ENCODE measurements at places on chromosomes 13 and 19.
A peak's percentile ranks its signal among the peaks of the same experiment; 100 is the strongest.

GRCh38 chr13:93660391-93661063, 433.9 kb downstream of the GPC6 start:
- DNase-seq, result no peak

- DNase-seq, result peak; percentile 55
These were observed 61.6 kb upstream of the MED4 start for GRCh38 chr13:48156466-48156865.

GRCh38 chr13:30165796-30166195, 141.6 kb downstream of the KATNAL1 start:
- DNase-seq, result no peak

GRCh38 chr13:66513728-66514127, 716.4 kb downstream of the PCDH9 start:
- no peak for DNase-seq

GRCh38 chr19:15555021-15555420, 46.7 kb downstream of the CYP4F22 start:
- no peak for DNase-seq

- no peak for DNase-seq
These were observed 72.4 kb upstream of the RGCC start for GRCh38 chr13:41384749-41385503.

DNA sequence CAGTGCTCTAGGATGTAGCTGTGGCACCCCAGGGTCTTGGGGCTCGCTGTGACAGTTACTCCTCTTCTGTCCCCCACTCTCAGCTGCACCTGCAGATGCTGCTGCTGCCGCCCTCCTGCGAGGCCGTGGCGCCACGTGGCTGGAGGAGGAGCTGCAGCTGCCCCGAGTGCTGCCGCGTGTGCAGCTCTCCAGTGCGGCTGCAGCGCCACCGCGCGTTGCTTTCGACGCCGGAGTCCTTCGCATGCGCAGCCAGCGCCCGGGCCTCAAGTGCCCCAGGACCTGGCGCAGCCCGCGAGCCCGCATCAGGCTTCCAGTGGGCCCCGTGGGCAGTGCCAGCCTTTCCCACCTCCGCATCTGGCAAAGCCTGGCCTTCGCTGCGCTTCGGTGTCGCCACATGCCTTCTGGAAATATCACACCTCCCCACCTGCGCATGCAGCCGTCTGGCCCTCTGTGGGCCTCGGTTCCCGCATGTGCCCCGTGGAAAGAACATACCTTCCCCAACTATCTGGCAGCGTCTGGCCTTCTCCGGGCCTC, 692 bp upstream of the ZNF580 start:
- peak; percentile 73 for DNase-seq

DNA sequence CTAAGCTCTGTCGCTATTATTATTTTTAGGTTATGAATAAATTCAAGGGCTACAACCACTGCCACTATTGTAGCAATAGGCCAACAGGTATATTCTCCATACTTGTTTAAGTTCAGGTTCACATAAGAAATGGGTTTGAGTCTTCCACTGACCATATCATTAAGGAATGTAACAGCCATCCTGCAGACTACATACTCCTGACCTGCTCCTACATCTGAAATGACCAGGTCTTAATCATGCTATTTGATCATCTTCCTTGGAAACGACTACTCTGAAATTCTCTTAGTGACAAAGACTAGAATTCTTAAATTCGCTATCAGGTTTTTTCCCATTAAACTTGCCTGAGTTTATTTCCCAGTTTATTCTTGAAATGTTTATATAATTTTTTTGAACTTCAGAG, 66.8 kb downstream of the IPO5 start:
- DNase-seq, result no peak

GRCh38 chr19:55115446-55116065, 1.9 kb downstream of the PPP1R12C start:
- no peak for DNase-seq

- DNase-seq, result no peak
These were observed 30.6 kb downstream of the FGF9 start for GRCh38 chr13:21701460-21701859.

GRCh38 chr19:19176950-19177349, 6.9 kb upstream of the MEF2B start:
- DNase-seq, result no peak

DNA sequence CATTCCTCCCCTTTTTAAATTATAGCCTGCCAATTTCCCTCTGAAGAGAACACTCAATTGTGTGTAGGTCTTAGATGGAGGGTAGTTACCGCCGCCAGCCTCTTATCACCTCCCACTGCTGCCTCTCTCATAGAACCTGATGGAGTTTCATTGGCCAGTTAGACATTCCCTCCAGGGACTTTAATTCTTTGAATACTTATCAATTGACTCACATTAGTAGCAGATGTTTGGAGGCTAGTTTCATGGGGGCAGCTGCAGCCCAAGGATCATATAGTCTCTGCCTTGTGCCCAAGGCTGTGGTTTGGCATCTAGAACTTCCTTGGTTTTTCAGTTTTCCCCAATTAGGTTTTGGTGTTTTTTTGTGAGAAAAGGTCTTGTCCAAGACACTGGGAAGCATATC, 318.9 kb upstream of the HTR2A start:
- DNase-seq, result no peak

GRCh38 chr13:79456656-79457365, 24.1 kb upstream of the NDFIP2 start:
- DNase-seq, result no peak

- no peak for DNase-seq
These were observed 353.4 kb downstream of the OLFM4 start for GRCh38 chr13:53382008-53382407.

- DNase-seq, result no peak
These were observed 3.7 kb downstream of the TNFSF9 start for GRCh38 chr19:6534451-6535093.

- DNase-seq, result no peak
These were observed 1.9 kb upstream of the TCF3 start for GRCh38 chr19:1654178-1654792.

- peak; percentile 75 for DNase-seq
These were observed 14.6 kb downstream of the FAM187B start for GRCh38 chr19:35213663-35214632.

- DNase-seq, result no peak
These were observed 8.1 kb upstream of the C5AR2 start for GRCh38 chr19:47323872-47324271.

DNA sequence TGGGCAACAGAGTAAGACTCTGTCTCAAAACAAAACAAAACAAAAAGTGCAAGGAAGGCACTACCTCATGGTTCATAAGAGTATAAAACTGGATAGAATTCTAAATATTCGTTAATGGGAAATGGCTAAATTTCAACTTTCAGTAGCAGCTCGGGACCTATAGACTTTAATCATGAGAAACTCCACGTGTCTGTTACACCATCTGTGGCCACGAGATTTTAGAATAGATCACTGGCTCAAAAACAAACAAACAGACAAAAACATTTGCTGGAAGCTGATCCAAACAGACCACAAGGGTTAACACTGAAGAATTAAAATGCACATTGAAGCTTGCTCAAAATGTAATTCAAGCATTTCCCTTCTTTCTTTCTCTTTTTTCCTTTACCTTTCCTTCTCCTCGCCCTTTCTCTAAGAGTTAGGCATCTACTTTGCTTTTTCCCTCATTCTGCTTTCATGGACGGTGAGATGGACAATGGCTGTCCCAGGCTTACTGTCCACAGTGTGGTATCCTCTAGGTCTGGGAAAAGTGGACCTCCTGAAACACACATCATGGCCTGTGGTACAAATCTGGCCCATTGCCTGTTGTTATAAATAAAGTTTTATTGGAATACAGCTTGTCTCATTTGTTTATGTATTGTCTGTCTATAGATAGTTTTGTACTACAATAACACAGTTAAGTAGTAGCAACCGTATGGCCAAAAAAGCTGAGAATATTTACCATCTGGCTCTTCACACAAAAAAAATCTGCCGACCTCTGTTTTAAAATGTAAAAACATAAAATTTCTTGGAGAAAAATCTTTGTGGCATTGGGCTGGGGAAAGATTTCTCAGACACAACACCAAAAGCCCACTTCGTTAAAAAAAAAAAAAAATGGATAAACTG, 10.3 kb downstream of the ELAVL1 start:
- DNase-seq, result no peak

DNA sequence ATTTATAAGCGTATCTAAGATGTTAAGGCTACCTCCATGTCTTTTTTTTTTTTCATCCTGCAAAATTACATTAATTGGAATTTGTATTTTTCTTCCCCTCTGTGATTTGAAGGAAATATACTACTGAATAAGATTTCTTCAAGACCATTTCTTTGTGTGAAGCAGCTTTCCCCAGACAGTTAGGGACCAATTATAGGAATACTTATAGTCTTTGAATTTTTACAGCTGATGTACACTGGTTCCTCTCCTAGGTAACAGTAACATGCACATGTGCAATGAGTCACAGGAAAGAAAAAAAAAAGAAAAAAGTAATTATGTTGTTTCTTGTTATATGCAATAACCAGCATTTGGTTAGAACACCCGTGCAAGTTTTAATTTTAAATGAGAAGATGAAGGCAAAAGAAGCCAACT, 82.0 kb downstream of the PCDH9 start:
- DNase-seq, result no peak

GRCh38 chr19:38045554-38046253, 138.7 kb downstream of the SIPA1L3 start:
- DNase-seq, result no peak

- no peak for DNase-seq
These were observed 13.1 kb downstream of the EPS15L1 start for GRCh38 chr19:16458391-16459341.

GRCh38 chr13:111953546-111954178, 113.3 kb upstream of the SOX1 start:
- DNase-seq, result no peak

DNA sequence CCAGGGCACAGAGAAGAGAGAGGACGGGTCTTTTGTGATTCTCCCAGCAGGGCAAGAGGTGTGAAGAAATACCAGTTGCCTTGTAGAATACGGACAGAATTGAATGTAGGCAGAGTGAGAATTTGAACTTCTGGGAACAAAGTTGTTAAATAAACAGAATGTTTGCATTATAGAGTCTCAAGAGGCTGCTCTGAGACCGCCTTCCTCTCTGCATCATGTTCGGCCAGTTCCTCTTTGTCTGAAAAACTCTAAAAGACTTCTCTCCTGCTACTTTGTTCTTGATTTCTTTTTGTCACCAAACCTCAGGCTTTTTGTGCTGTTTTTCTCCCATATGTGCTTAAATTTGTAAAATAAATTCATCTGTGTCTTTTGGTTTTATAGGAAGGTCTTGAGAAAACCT, 256.4 kb downstream of the DLEU7 start:
- no peak for DNase-seq

- no peak for DNase-seq
These were observed 2.0 kb upstream of the MAB21L1 start for GRCh38 chr13:35478271-35479037.

DNA sequence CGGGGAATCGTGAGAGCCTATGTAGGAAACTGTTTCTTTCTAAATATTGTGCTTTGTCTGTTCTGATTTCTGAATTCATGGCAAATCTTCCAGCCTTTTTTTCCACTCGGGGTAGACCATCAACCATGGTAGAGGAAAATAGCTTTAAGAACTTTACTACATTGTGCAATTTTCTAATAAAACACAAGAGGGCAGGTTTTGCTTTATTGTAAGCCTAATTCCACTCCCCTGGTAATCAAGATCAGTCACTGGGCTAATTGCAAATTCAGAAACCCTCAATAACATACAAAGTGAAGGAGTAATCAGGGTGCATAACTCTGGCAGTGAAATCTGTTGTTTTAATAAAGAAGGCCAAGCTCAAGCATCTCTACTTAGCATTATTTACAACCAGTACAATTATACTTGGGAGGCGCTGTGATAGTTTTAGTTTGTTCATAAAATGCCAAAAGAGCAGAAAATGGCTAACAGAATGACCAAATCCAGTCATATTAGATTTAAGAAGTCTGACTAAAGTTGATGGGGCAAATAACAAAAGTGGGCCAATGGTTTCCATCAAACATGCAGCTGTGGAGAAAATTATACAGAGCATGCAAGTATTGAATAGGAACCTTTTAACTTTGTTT, 43.8 kb downstream of the DCT start:
- DNase-seq, result no peak

DNA sequence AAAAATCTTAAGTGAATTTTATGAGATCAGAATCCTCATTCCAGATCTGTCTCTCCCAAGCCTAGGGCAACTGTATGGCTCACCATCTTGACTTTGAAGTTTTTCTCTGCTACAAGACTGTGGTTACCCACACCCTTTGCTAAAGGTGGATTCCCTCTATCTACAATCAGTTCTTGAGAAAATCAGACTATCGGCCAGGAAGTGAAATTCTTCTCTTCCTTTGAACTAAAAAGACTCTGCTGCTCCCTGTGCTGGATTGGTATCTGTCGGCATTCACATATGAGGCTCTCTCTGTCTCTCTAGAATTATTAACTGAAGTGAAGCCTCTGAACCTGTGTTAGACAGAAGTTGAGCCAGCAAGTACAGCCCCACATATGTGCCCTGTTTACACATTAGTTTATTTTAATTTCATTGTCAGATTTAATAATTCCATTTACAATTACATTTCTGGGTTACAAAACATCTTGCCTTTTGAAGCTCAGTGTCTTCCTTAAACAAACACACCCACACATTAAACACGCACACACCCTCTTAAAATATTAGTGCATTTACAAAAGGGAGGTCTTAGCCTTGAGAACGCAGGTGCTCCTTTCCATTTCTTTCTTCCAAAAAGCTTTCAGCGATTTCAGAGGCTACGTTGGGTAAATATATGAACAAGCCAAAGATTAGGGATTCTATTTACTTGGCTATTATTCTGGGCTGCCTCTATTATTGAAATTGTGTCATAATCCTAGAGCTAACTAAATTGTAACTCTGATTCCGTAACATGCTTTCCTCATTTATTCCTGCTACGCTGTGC, 145.7 kb downstream of the MIPEP start:
- DNase-seq, result no peak

DNA sequence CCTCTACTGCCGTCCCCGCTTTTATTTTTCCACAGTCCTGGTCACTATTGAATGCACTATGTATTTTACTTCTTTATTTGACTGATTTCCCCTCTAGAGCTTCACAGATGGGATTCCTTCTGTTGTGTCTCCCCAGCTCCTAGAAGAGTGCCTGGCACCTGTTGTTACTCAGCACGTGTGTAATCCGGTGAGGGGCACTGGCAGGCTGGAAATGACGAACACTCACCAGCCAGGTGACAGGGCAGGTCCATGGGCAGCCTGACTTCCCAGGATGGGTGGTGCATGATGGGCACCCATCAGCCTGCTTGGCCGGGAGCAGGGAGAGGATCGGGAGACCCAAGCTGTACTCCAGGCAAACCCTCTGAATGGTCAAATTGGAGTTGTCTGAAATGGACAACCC, 67.2 kb downstream of the CEBPG start:
- DNase-seq, result no peak

DNA sequence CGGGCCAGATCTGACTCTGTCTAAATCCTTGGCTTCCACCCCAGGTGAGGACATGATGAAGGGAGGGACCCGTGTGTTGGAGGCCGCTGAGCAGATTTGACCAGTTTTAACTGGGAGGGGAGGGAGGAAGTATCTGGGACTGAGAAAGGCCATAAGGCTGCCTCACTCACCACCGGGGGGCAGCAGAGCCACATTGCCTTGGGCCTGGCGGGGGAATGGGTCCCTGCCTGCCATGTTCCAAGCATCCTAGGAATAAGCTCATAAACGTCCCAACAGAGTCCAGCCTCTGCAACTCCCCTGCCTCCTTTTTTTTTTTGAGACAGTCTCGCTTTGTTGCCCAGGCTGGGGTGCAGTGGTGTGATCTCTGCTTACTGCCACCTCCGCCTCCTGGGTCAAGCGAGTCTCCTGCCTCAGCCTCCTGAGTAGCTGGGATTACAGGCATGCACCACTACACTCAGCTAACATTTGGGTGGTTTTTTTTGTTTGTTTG, 15.5 kb downstream of the MAST3 start:
- peak; percentile 59 for DNase-seq

- no peak for DNase-seq
These were observed 183.5 kb upstream of the TSC22D1 start for GRCh38 chr13:44759384-44760360.
